Stimulated activated CD4-positive, alpha-beta T cell treated with anti-CD3 and anti-CD28 coated beads, Interleukin-1b, Interleukin-23, amount 100 ng/mL, for 1 hour (primary cell): ENCODE measurements at places on chromosomes 6 and 20.

GRCh38 chr20:57714409-57715267 is 4.8 kb upstream of the PMEPA1 start:
- DNase-seq, result no peak

- no peak for DNase-seq
Measured at GRCh38 chr20:58453391-58453790, 61.8 kb downstream of the APCDD1L start.

DNA sequence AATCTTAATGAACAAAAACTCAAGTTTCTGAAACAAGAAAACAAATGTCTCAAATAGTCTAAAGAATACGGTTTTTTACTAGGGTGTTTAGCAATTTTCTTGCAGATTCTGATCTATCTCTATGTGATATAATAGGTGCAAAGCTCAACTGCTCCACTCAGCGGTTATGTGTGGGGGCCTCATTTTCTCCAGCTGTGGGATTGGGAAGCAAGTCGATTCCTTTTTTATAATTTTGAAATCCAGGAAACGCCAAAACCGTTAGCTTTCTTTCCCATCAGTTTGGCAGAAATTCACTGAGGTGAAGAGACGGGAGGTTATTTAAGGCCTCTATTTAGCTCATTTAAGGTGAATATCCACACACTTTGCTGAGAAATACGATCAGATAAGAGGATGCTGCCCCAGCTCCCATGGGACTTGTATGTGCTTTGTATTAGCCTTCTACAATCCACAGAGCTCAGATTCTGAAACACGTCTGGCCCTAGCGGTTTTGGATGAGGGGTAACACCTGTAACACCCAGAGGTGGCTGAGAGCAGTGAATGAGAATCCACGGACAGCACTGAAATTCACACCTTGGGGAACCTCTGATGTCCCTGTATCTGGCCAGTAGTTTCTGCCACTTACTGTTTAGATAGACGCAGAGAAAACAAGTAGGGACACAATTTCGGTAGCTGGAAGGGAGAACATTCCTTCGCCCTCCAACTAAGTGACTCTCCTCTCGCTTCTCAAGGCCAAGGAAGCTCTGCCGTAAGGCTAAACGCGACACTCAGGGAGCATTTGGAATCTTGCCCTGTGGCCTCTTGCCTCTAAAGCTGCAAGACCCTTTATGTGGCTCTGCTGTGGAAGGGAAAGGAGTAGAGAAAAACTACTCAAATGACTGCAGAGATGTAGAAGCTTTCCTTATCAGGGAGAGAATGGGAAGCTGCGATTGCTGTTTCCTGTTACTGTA is 6.5 kb upstream of the BCAS4 start:
- DNase-seq, result no peak

DNA sequence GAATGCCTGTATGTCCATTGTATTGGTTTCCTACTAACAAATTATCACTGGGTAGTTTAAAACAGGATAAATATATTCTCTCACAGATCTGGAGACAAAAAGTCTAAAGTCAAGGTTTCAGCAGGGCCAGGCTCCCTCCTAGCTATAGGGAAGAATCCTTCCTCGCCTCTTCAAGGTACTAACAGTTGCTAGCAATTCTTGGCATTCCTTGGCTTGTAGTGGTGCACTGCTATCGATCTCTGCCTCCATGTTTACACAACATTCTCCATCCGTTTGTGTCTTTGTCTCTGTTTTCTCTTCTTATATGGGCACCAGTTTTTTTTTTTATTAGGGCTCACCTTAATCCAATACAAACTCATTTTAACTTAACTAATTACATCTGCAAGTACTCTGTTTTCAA is 48.9 kb downstream of the OR2B6 start:
- no peak for DNase-seq

- DNase-seq, result no peak
Measured at GRCh38 chr6:11938285-11938890, 73.7 kb upstream of the HIVEP1 start.

DNA sequence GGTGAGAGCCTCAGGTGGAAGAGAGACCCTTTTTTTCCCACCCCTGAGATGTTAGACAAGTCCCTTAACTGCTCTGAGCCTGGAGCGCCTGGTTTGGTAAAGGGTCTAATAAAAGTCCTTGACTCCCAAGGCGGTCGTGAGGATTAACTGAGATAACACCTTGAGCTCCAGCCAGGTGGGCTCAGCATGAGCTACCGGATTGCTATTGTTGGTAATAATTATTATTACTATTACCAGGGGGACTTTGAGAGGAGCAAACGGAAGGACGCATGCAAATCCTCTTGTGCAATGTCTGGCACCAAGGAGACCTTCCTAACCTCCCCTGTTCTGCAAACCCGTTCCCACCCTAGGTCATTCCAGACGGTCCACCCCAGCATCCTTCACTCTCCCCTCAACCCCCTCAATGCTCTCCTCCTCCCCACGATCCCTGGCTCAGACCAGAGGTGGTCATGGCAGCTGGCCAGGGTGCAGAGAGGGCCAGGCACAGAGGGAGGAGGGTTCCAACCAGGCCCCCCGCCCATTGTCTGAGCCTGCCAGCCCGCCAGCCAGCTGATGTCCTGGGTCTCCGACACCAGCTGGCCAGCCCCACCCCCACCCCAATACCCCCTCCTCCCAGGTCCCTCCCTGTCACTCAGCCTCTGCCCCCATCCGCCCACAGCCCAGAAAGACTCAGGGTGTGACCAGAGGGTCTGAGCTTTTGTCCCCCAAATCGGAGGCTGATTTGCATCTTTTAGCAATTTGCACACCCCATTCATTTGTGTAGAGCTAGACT is 14.3 kb upstream of the CBFA2T2 start:
- DNase-seq, result no peak

DNA sequence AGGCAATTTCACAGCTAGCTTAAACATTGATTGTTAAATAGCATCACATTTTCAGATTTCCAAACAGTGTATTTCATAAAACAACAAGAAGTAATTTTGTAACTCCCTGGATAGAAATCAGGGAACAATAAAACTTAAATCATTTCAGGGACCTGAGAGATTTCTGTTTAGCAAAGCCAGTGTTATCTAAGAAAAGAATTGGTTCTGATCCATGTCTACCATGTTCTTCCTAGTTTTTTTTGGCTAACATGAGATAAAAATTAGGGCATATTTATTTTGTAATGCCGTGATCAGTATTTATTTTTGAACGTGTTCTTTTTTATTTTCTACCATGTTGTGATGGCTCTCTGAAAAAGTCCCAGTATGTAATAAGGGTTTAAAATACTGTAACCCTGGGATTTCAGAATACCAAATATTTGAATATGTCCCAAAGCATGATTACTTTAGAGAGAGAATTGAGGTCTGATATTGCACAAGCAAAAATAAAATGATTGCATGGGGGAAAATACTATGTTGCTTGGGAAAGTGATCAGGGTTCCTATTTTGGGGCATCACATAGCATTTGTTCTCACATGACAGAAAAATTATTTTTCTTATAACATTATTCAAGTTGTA is 188.7 kb upstream of the CEP162 start:
- no peak for DNase-seq

GRCh38 chr6:56065408-56065807 is 182.0 kb downstream of the COL21A1 start:
- DNase-seq, result no peak

- no peak for DNase-seq
Measured at GRCh38 chr6:63663147-63663955, 27.7 kb downstream of the PHF3 start.

GRCh38 chr20:62737271-62737811 is 28.7 kb downstream of the NTSR1 start:
- DNase-seq, result no peak

- no peak for DNase-seq
Measured at GRCh38 chr6:89921197-89921596, 26.9 kb downstream of the GJA10 start.

GRCh38 chr20:18263723-18264122 is 24.6 kb upstream of the ZNF133 start:
- no peak for DNase-seq

GRCh38 chr20:9392892-9393857 is 121.2 kb upstream of the LAMP5 start:
- DNase-seq, result no peak

DNA sequence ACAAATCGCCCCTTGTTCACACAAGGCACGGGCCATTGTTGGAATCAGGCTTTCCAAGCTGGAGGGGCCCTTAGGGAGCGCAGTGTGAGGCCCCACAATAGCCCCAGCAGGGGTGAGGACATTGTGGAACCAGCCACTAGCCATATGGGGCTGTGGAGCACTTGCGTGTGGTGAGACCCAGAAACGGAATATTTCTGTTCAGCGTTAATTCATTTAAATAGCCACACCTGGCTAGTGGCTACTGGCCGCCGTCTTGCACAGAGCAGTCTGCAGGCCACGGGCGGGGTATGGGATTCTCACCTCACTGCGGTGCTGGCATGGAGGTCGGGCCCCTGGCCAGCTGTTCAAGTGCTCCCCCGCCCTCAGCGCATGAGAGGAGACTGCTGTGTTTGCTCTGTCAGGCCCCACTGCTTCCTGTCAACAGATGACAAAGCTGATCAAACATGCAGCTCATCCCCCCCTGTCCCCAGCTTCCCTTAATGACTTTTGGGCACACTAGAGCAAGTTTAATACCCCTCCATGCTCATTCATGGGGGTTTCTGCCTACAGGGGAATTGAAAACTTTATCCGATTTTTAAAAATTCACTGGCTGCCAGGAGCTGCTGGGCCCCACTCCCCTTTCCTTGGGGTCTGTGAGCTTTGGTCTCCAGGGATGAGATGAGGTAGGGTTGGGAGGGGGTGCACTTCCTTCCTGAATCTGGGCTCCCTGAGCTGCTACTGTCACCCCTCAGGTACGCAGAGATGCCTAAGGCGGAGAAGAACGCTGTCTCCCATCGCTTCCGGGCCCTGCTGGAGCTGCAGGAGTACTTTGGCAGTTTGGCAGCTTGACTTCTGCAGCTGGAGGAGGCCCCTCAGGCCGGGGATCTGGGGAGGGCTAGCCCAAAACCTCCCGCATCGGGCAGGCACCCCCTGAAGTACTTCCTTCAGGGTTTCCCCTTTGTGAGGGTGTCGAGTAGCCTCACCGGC is 13.6 kb downstream of the ITPA start:
- DNase-seq, result no peak

- DNase-seq, result no peak
Measured at GRCh38 chr6:139129284-139129683, 5.6 kb upstream of the HECA start.

DNA sequence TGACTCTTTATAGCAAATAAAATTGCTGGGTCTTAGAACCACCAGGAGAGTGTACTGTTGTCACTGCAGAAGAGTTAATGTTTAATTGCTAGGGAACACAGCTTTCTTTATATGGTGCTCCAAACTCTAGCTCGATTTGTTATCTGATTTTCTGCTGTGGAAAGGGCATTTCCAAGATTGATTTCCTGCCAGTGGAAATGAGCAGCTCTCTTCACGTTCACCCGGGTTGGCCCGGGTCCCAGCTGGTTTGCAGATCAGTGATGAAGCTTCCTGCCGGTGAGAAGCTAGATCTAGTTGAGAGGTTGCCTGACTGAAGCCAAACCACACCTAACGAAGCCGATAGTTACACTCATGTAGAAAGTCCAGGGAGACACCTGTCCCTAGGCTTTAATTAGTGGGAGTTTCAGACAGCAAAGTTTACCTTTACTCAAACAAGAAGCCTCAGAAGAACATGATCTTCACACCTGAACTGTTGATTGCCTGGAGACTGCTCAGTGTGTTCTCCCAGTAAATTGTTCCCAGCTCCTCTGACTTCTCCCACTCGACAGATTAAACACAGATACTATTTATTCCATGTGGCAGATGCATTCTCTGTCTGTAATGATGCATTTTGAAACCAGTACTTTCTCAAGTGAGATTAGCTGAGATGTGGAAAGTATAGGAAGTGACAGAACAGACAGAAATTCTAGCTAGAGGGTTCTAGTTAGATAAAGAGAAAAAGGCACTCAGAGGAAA is 27.8 kb downstream of the PAQR8 start:
- no peak for DNase-seq

DNA sequence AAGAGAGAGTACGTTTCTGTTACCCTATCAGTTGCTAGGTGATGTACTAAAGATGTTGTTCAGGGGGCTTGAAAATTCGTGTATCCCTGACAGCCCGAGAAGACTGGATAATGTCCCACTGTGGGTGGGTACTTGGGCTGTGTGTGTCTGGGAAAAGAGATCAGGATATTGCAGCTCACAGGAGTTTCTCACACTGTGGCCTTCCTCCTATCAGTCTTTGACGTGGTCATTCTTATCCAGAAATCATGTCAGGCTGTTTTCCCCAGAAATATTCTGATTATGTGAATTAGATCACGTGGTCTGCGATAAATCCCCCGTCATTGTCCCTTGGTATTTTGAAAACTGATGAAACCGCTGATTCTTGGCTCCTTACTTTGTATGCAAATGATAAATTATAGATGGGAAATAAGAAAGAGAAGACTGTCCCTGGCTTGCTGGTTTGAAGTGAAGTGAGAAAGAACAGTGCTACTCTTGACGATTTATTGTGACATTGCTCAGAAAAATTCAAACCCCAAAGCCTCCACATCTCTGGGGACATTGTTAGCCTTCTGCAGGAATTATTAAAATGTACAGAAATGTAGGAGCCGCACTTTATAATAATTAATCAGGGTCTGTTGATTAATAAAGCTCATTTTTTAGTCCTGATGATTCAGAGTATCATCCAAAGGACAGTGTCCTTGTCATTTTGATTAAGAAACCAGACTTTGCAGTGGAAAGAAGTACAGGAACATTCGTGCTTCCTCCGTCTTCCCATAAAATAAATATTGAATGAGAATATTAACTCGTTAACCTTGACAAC is 167.5 kb upstream of the TSHZ2 start:
- DNase-seq, result no peak

- DNase-seq, result no peak
Measured at GRCh38 chr6:87430499-87430898, 22.7 kb downstream of the CFAP206 start.

GRCh38 chr6:71544906-71545305 is 256.3 kb downstream of the OGFRL1 start:
- no peak for DNase-seq

- DNase-seq, result no peak
Measured at GRCh38 chr6:16178351-16178750, 49.5 kb downstream of the MYLIP start.

DNA sequence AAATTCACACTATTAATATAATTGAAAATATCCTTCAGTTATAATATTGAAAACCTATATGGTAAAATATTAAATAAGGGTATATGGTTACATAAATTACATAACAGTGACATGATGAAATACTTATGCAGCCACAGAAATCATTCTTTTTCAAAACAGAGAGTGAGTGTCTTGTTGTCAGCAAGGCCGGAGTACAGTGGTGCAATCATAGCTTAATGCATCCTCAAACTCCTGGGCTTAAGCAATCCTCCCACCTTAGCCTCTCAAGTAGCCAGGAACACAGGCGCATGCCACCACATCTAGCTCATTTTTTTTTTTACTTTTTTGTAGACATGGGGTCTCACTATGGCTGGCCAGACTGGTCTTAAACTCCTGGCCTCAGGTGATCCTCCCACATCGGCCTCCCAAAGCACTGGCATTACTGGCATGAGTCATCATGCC is 40.4 kb downstream of the FAM8A1 start:
- no peak for DNase-seq
